T-cell (primary cell): ENCODE measurements at places on chromosomes 2 and 18. TPM values are rescaled to one million over a fixed set of nuclear protein-coding genes. Genes with fewer than 3 reads are reported as not detected.

- DNase-seq, result no peak
Measured at GRCh38 chr18:54316071-54316820, 41.4 kb downstream of the STARD6 start.

GRCh38 chr2:241189856-241190201 lies 1.4 kb downstream of the ANO7 start:
- DNase-seq, result no peak

CENPA gene
- total RNA-seq, result 0.76 TPM

MBP gene
- total RNA-seq, result 185 TPM

GRHL1 gene
- 0.50 TPM for total RNA-seq
